Left lobe of liver (tissue), 2 donors: ENCODE measurements at places on chromosomes 6 and 20.

- DNase-seq = no peak
Measured at GRCh38 chr6:147787417-147787816, 278.9 kb downstream of the SAMD5 start.

GRCh38 chr6:113414511-113414910, 442.6 kb upstream of the MARCKS start:
- DNase-seq = peak; percentile 50

DNA sequence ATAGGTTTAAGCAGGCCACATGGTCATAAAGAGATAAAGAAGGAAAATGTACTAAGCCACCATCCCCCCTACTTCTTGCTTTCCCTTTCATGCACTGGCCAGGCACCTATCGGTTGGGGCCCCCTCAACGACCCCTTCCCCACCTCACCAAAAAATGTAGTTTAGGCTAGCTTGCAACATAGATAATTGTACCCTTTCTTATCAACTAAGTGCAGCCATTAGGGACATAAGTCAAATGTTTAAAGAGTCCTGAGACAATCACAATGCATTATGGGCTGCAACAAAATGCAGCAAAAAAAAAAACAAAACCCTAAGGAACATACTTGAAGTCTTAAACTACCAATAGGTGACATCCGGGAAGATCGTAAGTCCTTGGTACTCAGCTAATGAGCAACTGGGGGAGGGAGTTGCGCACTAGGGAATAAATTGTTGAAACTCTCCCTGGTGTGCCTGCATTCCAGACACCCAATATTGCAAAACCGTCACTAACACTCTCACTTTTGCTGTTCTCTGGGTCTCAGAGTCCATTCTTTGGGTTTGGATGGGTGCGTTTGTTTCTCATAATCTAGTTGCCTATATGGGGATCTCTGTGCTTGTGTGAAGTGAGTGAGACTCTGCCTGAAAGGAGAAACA, 12.4 kb upstream of the HLA-G start:
- DNase-seq = no peak

DNA sequence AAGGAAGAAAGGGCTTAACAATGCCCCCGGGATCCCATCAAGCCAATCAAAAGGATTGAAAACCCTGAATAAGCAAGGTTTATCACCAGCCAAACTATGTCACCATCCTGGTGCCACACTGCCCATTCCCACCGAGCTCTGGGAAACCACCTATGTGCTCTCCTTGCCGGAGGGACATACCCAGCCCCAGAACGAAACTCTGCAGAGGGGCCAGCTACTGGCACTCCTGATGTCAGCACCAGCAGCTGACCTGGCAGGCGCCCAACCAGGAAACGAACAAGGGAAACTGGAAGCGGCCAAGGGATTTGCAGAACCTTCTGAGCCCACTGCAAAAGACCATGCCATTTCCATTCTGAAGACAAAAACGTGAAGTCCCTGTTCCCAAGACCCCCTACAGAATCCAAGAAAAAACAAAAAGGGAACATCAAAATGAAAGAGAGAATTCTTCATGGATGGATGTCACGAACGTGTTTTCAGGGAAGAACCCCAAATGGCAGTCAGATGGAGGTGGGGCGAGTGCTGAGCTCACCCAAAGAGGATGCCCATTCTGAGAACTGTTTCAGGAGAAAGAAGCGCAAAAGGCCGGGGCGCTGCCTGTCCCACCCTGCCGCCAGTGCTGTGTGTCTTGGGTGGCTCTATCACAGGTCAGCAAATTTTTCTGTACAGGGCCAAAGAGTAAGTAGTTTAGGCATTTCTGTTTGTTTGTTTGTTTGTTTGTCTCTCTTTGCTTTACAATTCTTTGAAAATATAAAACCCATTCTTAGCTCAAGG, 305.2 kb downstream of the ESR1 start:
- DNase-seq = peak; percentile 68

- no peak for DNase-seq
Measured at GRCh38 chr6:90274451-90275030, 22.1 kb downstream of the BACH2 start.

GRCh38 chr6:87575423-87575822, 14.4 kb downstream of the RARS2 start:
- DNase-seq = no peak

DNA sequence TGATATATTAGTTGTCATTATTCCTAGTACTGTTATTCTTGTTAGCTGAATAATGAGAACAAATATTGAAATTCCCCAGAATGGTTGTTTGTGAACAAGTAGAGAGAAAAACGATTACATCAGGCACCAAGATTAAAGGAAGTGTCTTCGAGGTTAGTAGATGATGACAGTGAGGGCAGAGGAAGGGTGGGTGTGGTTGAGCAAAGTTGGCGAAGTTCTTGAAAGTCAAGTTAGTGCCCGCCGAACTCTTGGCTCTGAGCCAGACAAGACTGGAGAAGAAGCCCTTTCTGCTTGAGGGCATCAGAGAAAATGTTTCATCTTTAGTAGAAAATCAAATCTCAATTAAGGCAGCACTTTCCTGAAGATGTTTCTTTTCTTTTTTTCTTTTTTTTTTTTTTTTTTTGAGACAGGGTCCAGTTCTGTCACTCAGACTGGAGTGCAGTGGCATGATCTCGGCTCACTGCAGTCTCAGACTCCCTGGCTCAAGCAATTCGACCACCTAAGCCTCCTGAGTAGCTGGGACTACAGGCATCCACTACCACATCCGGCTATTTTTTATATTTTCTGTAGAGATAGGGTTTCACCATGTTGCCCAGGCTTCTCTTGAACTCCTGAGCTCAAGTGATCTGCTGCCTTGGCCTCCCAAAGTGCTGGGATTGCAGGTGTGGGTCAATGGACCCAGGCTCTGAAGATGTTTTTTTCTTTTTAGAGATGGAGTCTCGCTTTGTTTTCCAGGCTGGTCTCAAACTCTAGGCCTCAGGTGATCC, 77.1 kb downstream of the SGK1 start:
- no peak for DNase-seq

- DNase-seq = no peak
Measured at GRCh38 chr20:64040231-64041039, 4.5 kb downstream of the C20orf204 start.

DNA sequence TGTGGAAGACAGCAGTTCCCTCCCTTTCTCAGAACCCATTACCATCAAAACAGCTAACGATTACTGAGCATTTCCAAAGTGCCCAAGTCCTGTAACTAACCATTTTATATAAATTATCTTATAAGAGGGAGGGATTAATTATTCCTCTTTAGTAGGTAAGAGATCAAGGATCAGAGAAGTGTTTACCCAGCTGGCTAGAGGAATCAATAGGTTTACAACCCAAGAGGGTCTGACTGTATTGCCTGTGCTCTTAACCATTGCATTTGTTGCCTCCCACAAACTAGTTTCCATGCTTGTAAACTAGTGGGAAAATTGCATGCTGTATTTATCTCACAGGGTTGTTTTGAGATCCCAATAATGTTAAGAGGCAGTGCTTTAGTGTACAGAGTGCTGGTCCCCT, 3.7 kb upstream of the DBNDD2 start:
- DNase-seq = no peak

DNA sequence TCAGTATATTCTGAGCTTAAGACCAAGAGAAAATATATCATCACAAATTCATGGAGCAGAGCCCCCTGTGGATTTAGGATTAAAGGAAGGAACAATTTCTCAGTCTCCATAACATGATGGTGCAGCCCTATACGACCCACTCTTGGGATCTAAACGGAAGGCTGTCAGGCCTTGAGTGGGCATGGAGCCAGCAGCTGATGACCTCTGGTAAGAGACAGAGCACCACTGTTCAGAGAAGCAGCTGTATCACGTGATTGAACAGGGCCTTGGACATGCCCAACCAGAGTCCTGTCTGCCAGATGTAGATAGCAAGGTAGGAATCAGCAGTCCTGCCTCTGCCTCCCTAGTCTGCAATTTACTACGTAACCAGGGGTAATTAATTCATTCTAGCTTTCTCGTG, 259.4 kb upstream of the POU3F2 start:
- no peak for DNase-seq

DNA sequence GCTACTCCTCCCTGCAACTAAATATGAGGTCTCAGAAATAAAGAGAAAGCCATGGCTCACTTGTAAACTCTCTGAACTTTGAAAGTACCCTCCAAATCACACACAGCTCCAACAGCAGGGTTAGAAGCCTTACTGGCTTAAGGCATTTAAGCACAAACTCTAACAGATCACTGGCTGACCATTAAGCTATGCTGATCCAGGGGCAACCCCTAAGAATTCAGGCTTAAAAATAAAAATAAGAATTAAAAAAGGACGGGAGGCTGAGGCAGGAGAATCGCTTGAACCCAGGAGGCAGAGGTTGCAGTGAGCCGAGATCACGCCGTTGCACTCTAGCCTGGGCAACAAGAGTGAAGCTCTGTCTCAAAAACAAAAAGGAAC, 21.8 kb downstream of the HLA-E start:
- no peak for DNase-seq

DNA sequence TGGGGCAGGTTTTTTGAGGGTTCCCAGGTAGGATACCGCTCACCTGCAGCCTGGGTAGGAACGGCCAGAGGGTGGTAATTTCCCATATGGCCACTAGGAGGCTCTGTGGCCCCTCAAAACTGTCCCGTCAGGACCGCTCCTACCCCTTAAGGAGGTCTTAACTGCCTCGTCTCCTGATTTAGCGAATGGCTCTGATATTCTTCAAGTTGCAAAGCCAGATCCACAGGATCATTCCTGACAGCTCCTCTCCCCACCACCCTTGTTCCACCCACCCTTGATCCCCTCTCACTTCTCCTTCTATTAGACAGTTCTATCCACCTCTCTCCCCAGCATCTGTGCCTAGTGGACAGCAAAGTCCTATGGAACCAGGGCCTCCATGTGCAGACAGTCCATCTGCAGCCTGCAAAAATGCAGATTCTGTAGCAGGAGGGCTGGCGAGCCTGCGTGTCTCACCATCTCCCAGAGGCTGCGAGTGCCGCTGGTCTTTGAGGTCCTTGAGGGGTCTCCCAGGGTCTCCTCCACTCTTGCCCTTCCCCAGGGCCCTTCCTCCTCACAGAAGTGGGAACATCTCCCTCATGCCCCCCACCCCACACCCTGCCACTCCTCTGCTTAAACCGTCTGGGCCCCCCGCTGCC, 34.3 kb upstream of the ZBP1 start:
- peak; percentile 60 for DNase-seq

- DNase-seq = no peak
Measured at GRCh38 chr20:20020908-20021307, 3.7 kb downstream of the NAA20 start.

DNA sequence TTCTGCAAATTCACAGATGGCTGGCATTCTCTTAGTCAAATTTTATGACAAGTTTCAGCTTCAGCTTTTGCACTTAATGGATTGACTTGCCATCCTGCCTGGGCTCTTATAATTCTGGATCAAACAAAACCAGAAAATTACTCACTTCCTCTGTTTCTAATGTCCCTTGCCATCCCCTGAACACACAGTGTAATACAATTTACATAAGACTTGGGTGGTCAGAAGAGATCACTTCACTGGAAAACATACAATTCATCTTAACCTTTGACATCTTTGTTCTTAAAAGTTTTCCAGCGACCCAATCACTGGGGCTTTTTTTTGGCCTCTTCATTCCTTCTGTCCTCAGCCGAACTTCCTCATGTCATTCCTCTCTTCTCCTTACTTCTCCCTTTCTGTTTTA, 199.0 kb downstream of the ARHGAP18 start:
- DNase-seq = no peak

DNA sequence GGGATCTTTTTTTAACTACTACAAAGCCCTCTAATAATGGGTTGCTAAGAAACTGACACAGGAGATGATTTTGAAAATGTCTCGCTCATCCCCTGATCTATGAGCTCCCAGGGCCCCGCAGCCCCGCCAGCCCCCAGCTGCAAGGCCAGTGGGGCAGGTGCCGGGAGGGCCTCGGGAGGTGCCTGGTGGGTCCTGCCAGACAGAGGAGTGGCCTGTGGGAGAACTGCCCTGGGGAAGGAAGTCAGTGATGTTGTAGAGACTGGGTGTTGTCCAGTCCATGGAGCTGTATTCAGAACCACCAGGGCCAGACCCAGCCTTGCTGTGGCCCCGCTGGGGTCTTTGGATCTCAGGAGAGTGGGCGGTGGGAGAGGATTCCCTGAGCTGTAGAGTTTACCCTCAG, 258.7 kb downstream of the TAF4 start:
- DNase-seq = no peak

- no peak for DNase-seq
Measured at GRCh38 chr6:88808381-88808780, 155.0 kb downstream of the RNGTT start.

- DNase-seq = no peak
Measured at GRCh38 chr6:14397518-14397901, 279.9 kb downstream of the CD83 start.

GRCh38 chr6:159217595-159218275, 48.5 kb downstream of the FNDC1 start:
- DNase-seq = no peak

DNA sequence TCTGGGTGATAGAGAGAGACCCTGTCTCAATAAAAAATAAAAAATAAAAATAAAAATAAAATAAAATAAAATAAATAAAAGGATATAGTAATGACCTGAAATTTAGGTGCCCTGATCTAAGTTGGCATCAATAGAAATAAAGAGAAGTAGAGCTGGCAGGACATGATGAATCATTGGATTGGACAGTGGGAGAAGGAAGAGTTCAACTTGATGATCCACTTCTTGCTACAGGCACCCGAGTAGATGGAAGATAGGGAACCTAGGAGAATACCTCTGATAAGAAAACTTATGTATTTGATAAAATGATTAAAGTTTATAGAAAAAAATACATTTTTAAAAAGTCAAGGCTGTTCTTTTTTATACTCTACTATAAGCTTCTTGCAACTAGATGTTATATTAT, 79.0 kb downstream of the ADTRP start:
- DNase-seq = no peak

- no peak for DNase-seq
Measured at GRCh38 chr6:100353276-100354015, 111.3 kb downstream of the SIM1 start.

DNA sequence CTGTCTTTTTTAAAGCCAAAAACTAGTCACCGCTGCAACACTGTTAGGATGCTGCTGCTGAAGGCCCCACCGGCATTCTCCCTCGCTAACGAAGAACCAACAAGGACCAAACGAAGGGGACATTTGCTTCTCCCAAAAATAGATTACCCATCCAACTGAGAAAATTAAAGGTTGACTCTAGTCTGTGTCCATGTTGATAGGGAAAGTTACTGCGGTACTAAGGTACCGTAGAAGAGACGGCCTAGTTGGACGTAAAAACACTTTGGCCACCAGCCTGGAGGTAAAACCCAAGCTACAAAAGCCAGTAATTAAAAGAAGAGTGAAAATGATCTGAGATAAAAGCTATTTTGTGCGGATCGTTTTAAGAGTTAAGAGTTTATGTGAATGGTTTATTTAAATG, 11.8 kb upstream of the FOXF2 start:
- DNase-seq = no peak

DNA sequence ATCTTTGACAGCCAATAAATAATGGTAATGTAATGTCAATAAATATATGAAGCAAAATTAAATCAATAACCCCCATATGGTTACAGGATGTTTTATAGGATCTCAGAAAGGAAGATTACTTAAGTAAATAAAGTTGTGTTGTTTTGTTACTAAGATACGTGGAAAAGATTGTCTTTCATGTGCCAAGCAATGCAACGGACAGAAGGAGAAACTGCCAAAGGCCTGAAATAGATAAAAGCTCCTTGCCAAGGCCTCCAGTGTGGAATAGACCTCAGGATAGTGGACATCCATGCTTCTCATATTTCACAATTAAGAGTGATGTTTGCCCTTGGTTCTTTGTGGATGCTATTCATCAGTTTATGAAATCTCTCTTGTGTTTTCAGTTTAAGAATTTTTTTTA, 16.4 kb upstream of the FNDC1 start:
- DNase-seq = no peak

- DNase-seq = no peak
Measured at GRCh38 chr6:65631711-65632110, 75.3 kb downstream of the EYS start.

GRCh38 chr6:135088818-135089809, 34.5 kb upstream of the HBS1L start:
- DNase-seq = no peak
